ENCODE measurements at places on chromosomes 6 and 20. TPM values are rescaled to one million over a fixed set of nuclear protein-coding genes. Genes with fewer than 3 reads are reported as not detected.
A peak's percentile ranks its signal among the peaks of the same experiment; 100 is the strongest.

DNA sequence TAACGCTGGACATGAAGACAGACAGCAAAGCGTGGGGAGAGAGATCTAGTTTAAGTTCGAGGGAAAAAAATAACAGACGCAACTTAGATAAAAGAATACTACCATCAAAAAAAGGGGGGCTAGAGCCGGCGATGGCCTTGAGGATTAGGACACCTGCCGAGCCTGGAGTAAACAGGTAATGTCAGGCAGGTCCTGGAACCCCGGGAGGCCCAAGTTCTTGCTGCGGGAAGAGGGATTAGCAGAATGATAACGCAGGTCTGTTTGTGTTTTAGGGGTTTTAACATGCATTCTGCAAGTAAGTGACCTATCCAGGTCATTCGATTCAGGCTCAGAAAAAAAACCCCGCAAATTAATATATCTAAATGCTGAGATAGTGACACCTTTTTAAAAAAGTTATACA, 754 bp upstream of the TMEM170B start:
- H3K27ac ChIP-seq: no peak overlapping the region
- peaks cover 20% of the 10 kb centered on the region for H3K27me3 ChIP-seq
- DNase-seq: peak; percentile 44
- H3K36me3 ChIP-seq: no peaks in the 10 kb centered on the region

Gene LST1
- total RNA-seq: 0.66 TPM

Gene ID1
- 158 TPM for total RNA-seq

DNA sequence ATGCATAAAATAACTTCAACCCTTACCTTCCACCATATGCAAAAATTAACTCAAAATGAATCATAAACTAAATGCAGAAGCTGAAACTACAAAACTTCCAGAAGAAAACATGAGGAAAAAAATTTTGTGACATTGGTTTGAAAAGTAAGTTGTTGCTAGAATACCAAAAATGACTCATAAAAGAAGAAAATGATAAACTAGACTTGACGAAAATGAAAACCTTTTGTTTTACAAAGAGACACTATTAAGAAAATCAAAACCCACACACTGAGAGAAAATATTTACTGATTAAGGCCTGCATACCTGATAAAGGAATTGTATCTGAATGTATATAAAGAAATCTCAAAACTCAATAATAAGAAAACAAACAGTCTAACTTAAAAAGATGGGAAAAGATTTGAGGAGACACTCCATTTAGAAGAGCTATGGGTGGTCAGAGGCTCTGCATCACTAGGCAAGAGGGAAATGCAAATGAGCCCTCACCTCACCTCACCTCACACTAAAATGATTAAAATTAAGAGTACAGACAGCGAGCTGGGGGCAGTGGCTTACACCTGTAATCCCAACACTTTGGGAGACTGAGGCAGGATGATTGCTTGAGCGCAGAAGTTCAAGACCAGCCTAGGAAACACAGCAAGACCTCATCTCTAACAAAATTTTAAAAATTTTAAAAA, 97.6 kb upstream of the CST7 start:
- DNase-seq: no peak
- no peaks in the 10 kb centered on the region for H3K27me3 ChIP-seq
- no peaks in the 10 kb centered on the region for H3K4me1 ChIP-seq
- no peak overlapping the region for H3K27ac ChIP-seq
- H3K4me3 ChIP-seq: no peak overlapping the region

- H3K4me3 ChIP-seq: no peak overlapping the region
- no peaks in the 10 kb centered on the region for H3K4me1 ChIP-seq
- DNase-seq: no peak
Measured at GRCh38 chr6:82143041-82143481, 104.5 kb downstream of the IBTK start.

Gene PTK6
- 0.32 TPM for total RNA-seq

- H3K27me3 ChIP-seq: no peaks in the 10 kb centered on the region
- DNase-seq: no peak
- no peaks in the 10 kb centered on the region for H3K36me3 ChIP-seq
- peak overlapping the region; percentile 83 for H3K4me3 ChIP-seq
Measured at GRCh38 chr6:145813285-145814034, 1.1 kb downstream of the FBXO30 start.

DNA sequence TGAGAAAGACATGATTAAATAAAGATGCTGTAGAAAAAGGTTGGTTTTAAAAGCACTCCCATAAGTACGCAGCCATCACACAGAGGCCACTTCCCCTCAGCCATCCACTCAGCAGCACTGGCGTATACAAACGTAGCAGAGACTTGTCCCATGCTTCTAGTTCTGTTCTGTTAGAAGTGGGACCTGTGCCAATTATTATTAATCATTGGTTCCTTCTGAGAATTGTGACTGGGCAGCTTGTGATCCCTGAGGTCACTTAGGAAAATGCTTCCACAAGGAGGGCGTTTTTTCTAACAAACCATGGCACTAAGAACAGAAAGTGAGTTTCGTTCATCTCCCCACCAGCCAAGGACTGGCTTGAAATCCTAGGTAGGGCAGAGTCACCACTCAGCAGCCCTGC, 53.9 kb downstream of the FAM120B start:
- H3K36me3 ChIP-seq: peaks cover 5% of the 10 kb centered on the region
- H3K27me3 ChIP-seq: no peaks in the 10 kb centered on the region
- no peak for DNase-seq
- H3K4me3 ChIP-seq: no peak overlapping the region

- no peak overlapping the region for H3K27ac ChIP-seq
- H3K4me1 ChIP-seq: peaks cover 7% of the 10 kb centered on the region
- H3K4me3 ChIP-seq: no peak overlapping the region
- no peaks in the 10 kb centered on the region for H3K27me3 ChIP-seq
- DNase-seq: no peak
Measured at GRCh38 chr6:11294228-11294627, 61.8 kb upstream of the NEDD9 start.

- H3K4me3 ChIP-seq: no peak overlapping the region
- no peak for DNase-seq
- H3K27me3 ChIP-seq: no peaks in the 10 kb centered on the region
- peaks cover 28% of the 10 kb centered on the region for H3K4me1 ChIP-seq
Measured at GRCh38 chr6:119132261-119132981, 54.0 kb upstream of the FAM184A start.

Gene LTV1
- 30.2 TPM for total RNA-seq

Gene PRSS16
- total RNA-seq: 21.1 TPM

Gene PI3
- not detected for total RNA-seq

Gene GSTA3
- total RNA-seq: not detected

GRCh38 chr20:20711413-20711812, 1.0 kb downstream of the RALGAPA2 start:
- no peak for DNase-seq
- H3K4me3 ChIP-seq: peak overlapping the region; percentile 86
- H3K27me3 ChIP-seq: no peaks in the 10 kb centered on the region
- peaks cover 17% of the 10 kb centered on the region for H3K4me1 ChIP-seq

DNA sequence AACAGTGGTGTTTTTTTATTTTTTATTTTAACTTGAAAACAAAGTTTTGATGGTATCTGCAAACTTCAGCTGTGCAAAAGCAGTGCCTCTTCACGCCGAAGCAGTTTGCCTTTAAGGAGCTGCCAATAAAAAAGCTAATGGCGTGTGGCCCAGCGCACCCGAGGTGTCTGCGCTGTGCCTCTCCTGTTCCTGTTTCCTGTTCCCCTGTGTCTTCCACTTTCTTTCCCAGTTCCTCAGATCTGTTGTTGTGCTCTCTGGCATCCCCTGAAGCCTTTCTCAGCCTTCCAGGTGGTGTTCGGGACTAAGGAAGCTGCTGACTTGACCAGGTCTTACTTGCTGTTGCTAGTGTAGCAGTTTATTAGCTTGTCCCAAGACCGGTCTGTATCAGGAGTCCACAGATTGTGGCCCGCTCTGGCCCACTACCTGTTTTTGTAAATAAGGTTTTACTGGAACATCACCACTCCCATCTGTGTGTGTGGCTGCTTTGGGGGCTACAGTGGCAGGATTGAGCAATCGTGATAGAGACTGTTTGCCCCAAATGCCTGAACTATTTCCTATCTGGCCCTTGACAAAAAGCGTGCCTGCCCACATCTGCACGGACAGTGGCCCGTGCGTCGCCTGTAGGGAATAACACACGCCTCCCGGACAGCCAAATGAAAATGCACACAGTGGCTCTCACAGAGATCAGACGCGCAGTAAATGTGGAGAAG, 178.3 kb downstream of the TMEM242 start:
- no peak for DNase-seq
- peak overlapping the region; percentile 92 for H3K27ac ChIP-seq
- peaks cover 39% of the 10 kb centered on the region for H3K4me1 ChIP-seq
- H3K36me3 ChIP-seq: no peaks in the 10 kb centered on the region

GRCh38 chr20:24605937-24606455, 136.6 kb downstream of the SYNDIG1 start:
- H3K27me3 ChIP-seq: no peaks in the 10 kb centered on the region
- peaks cover 8% of the 10 kb centered on the region for H3K36me3 ChIP-seq
- H3K4me3 ChIP-seq: no peak overlapping the region
- H3K4me1 ChIP-seq: peaks cover 24% of the 10 kb centered on the region
- no peak overlapping the region for H3K27ac ChIP-seq
